ENCODE measurements at places on chromosomes 2 and 18.
A peak's percentile ranks its signal among the peaks of the same experiment; 100 is the strongest.

DNA sequence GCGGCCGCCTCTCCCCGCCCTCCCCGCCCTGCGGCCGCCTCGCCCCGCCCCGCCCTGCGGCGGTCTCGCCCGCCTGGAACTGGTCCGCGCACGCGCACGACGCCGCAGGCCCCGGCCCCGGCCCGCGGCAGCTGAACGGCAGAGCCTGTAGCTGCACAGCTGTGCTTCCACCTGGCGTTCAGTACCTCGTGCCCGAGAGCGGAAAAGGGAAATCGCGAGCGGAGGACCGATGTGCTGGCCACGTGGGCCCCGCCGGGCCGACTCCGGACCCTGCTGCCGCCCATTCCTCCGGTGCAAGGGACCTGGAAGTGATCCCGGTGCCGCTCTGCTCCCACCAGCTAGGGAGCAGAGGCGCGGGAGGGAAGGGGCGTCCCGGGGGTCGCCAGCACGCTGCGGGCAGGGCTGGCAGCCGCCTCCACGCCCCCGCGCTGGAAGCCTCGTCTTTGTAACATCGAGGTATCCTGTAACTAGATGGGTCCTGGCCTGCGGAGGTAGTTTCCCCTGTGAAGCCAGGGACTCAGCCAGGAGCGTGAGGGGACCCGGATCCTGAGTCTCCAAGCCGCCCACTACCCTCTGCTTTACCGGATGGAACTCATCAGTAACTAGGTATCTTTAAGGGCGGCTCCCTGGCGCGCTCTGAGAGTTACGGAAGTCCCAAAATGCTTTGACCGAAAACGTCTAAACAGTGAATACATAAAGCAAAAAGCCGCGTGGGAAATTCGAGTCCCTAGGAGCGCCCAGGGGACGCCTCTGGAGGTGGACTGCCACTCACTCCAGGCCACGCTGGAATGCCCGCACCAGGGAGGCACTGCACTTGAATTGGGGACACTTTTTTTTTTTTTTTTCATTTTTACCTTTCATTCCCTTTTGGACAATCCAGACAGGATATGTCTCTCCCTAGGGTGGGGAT, 704 bp upstream of the ODC1 start:
- DNase-seq = peak; percentile 87

DNA sequence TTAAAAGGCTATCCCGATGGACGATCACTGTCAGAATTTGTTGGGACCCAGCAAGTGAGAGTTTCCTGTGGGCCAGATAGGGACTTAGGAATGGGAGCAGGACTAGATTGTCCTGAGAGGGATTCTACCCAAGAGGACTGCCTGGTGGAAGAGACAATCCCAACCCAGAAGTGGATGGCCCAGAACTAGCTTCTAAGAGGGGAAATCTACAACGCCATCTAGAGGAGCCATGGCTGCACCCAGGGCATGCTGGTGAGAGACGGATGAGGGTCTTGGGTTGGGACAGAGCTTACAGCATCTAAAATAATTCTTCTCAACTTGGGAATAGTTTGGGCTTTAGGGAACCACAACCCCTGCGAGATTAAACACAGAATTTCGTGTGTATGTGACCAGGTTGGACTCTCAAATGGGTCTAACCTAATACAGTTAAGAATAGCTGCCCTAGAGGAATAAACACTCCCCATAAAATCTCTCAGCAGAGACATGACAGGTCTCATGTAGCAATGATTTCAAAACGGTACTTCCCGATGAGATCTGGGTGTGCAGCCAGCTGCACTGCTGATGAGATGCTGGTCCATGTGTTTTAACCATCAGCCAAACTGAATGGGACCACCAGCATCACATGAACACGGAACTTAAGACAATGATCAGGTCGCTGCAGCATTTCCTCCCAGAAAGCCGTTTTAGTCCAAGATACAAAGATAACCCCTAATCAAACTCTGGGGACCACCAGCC, 50.8 kb downstream of the CCBE1 start:
- no peak for DNase-seq

GRCh38 chr2:55883829-55884228, 39.8 kb downstream of the EFEMP1 start:
- no peak for DNase-seq

GRCh38 chr2:241033994-241034393, 35.6 kb downstream of the SNED1 start:
- no peak for DNase-seq

DNA sequence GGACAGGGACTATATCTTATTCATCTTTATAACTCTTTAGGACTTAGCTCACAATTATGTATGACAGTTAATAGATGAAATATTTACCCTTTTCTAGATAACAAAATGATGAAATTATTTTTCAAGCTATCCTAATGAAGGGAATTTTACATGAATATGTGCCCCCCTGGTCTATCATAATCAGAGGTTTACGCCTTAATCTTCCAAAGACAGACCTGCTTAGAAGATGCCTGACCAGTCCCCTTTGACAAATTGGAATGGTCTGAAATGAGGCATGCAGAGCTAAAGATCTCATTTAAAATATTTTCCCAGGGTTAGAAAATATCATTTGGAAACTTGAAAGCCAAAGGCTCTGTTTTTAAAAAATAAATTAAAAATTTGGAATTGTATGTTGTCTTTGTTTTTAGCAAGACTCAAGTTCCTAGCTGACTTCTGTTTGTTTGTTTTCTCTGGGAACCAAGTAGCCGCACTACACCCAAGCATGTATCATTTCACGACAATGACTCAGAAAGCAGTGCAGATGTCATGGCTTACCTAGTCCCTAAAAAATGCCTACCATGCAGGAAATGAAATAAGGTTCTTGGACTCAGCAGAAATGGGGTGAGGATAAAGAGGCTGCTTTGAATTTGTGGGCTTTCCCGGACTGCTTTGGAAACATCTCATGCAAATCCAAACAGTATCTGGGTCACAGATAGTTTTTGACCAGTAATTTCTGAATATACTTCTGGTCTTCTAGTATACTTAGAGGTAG, 162.1 kb downstream of the ZEB2 start:
- DNase-seq = peak; percentile 99

DNA sequence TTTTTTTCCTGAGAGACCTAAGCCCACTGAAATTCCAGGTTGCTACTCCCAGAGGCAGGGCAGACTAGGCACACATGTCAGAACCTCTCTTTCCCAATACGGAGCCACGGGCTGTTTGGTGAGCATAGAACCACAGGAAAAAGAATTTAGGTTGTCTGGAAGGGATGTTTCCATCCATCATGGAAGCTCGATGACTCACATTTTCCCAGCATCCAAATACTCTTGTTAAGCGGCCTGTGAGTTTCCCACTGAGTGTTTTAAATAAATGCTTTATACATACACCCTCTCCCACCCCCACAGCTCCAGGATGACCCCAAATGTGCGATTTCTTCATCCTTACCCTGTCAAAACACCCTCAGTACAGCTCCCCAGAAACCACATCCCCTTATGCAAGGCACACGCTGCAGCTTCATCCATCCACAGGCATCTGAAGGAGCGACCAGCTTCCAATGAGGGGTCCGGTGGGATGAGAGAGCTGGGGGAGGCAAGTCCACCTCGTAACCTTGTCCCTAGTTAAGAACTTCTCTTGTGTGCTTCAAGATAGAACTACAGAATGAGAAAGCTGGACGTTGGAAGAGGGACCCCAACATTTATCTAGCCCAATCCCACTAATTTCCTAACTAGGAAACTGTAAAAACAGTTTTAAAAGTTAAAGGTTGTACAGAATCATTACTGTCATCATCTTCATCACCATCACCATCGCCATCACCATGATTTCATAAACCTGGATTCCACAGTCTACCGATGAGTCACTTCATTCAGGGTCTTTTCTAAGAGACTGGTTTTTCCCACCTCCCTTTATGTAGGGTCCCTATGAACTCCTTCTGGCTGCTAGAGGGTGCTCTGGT, 63.5 kb upstream of the FZD7 start:
- peak; percentile 89 for DNase-seq

GRCh38 chr18:2656237-2656980, 883 bp downstream of the SMCHD1 start:
- peak; percentile 59 for DNase-seq

DNA sequence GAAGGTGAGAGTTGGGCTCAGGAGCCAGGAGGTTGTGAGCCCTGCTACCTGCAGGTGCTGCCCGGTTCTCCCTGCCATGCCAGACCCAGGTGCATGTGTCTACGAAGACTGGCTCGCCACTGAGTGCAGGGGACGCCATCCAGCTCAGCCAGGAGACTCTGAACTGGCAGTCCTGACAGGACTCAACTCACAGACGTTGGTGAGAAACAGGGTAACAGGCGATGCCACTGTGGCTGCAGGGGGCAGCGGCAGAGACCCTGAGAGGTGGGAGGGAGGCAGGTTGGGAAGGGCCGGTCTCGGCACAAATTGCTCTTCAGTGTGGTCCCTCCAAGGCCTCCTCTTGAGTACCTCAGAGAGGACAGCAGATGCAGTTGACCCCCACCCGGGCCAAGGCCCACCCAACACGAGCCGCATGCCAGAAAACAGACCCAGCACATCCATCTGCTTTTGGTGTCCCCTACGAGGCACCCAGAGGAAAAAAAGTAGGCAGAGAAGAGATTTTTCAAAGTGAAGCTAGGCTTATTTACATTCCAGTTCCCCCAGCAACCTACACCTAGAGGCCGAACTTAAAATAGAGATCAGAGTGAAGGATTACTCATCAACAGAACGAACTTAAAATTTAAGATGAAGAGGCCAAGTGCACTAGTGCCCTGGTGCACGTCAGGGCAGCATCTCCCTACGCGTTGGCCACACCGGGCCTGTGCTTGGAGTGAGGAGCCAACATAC, 184.8 kb downstream of the SEPTIN10 start:
- DNase-seq = no peak

DNA sequence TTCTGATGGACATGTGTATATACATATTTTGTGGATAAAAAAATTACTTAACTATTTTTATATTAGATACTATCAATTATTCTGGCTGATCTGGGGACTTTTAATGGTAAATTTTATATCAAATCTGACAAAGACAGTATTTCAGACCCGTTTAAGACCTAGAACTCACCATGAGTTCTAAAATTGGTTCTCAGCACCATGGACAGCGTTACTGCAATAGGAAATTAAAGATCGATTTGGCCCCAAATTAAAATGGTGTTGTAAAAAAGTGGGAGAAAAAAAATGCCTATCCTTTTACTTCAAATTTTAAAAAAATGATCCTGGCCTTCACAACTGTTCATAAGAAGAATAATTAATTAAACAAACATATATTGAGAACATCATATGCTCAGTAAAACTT, 919 bp upstream of the SCN2A start:
- DNase-seq = peak; percentile 42

DNA sequence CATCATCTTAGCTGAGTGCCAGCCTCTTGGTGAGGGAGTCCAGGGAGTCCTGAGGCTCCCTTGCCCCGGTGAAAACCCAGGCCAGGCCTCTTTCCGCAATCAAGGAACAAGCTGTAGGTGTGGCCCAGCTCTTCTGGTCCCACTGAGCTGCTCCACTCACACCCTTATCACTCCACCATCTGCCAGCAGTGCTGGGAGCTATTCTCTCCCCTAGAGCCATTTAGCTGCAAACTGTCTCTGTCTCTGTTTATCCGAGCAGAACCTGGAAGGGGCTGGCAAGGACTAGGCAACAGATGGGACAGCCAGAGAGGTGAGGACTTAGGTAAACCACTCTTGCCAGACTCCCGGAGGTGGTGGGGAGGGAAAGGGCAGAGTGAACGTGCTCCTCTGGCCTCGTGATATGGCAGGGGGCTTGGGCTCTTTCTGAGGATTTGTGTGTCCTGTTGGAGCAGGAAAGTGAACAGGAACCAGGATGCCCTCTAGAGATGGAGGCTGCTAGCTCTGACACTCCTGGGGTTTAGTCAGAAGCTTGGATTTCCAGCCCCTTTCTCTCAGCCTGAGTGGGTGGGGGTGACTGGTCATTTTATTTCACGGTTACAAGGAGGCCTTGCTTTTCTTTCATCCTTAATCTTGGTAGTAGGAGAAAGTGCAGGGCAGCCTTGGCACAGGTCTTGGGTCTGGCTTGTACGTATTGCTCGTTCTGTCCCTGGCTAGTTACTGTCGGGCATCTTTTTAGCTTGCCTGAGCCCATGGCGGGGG, 19.6 kb downstream of the B3GNT2 start:
- DNase-seq = peak; percentile 44

DNA sequence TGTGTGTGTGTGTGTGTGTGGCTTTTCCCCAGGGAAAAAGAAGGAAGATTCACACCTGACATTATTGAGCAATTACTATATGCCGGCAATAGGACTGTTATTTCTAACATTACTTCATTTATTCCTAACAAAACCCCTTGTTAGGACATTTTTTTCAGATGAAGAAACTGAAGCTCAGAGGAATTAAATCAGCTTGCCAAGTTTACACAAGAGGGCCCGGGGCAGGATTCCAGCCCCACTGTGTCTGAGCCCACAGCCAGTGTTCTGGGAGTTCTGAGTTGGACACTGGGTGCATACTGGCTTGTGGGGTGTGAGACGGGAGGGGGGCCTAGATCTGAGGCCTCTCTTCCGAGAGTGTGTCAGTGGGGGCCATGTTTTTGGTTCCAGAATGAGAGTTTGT, 9.9 kb downstream of the TOGARAM2 start:
- peak; percentile 29 for DNase-seq

- peak; percentile 38 for DNase-seq
Measured at GRCh38 chr18:43012951-43013350, 102.5 kb downstream of the RIT2 start.

- DNase-seq = no peak
Measured at GRCh38 chr2:17059458-17059857, 393.8 kb upstream of the CYRIA start.

DNA sequence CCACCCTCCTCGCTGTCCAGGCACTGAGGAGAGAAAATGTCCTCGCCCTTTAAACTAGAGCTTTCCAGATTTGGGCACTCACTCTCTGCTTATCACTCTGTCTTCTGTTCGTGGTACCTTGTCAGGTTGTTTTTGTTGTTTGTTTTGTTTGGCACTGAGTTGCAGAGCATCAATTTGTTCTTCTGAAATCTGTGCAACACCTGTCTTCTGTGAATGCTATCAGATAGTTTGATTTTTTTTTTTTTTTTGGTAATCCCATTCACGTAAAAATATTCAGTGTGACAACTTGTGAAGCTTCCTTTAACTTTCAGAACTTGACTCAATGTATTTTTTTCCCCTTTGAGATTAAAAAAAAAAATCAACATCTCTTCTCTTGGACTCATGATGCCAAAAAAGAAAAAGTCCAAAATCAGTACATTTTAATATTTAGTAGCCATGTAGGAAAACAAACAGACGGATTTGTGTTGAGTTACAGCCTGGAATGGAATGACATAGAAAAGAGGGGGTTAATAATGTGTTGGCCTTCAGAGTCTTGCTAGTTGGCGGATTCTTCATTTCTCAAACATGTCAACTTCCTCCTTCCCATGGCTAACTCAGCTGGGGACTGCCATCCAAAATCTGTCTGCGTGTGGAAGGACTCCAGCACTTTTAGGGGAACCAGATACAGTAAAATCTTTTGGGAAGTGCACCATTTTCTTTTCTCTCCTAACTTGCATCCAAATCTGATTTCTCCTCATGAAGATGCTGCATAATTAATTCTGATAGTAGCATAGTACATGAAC, 1.6 kb downstream of the TMEM178A start:
- DNase-seq = no peak

DNA sequence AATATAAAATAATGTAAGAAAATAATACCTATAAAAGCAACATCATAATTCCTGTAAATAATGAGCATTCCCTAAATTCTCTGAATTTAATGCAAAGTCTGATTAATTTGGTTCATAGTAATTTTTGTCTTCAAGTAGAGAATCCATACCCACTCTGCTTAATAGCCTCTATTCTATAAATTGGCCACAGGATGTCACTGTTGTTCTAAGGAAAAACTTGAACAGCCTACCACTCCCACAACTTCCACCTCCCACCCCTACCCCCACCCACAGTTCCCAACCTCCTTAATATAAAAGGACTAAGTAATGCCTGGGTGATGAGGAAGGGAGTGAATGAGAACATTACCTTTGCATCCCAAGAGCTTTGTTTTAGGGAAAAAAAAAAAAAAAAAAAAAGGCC, 27.2 kb upstream of the BBS5 start:
- DNase-seq = peak; percentile 60

All from mesenchymal stem cell (in vitro differentiated cells and primary cell).